ENCODE measurements at places on chromosomes 5 and 9. TPM values are rescaled to one million over a fixed set of nuclear protein-coding genes. Genes with fewer than 3 reads are reported as not detected.

- peak; percentile 69 for DNase-seq
Observed at GRCh38 chr9:87343816-87344430, 153.7 kb upstream of the DAPK1 start.

GRCh38 chr5:113897748-113898147 is 384.3 kb downstream of the YTHDC2 start:
- no peak for DNase-seq

DNA sequence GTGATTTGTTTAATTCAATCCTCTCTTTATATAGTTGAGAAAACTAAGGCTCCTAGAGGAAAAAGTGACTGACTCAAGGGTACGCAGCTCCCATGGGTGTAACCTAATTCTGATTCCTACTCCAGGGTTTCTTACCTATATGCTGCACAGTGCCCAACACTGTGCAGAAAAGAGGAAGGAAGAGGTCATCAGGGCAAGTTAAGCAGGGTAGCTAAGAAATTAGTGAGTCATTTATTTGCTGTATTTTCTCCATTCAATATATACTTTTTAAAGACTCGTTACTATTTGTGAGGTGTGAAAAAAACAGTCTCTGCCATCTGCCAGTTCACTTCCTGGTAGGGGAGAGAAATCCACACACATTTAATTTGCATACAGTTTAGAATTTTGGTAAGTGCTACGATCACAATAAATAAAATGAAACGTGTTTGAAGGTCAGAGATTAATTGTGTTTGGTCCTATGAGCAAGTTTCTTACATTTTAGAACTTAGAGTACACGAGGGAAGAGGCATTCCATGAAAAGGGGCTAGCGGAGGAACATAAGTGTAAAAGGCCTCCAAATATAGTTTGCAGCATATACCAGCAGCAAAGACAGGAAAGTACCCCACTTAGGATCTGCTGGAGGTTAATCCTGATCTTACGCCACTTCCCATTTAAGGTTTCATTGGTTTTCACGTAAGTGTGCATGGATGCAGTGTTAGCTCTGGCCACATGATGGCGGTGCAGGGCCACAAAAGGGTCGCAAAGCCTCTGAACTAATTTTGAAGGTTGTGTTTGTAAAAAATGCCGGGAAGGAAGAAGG is 59.9 kb upstream of the TLR4 start:
- DNase-seq: peak; percentile 60

- peak; percentile 26 for DNase-seq
Observed at GRCh38 chr5:154249826-154250225, 59.3 kb downstream of the GALNT10 start.

DNA sequence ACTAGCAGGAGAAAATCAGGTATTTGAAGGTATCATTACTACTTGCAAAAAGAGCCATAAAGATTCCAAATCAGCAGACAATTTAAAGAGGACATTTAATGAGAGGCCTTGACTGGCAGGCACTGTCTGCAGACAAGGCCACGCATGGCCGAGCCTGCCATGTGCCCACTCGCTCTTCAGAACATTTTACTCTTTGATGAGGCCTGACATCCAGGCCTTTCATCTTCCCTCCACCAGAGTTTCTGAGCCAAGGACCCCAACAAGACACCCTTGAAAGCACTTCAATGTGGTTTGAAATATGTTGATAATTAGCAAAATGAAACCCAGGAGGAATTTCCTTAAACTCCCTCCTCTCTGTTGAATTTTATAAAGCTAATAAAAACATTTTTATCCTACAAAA is 16.4 kb downstream of the AK8 start:
- no peak for DNase-seq

- no peak for DNase-seq
Observed at GRCh38 chr5:53930457-53930856, 370.0 kb downstream of the NDUFS4 start.

GRCh38 chr5:124761010-124761409 is 14.6 kb upstream of the ZNF608 start:
- DNase-seq: no peak

DNA sequence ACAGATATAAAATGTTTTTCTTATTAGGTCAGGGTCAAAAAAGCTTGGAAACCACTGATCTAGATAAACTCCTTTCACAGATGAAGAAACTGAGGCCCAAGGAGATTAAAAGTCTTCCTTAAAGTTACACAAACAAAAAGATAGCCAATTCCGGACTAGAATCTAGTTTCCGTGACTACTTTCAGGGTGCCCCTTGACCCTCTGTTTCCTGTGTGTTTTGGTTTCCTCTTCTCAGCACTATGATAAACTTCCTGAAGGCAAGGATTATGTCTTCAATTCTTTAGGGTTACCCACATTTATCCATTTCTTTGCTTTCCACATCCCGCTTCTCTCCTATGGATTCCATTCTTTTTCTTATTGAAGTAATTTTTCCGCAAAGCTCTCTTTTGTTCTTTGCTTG is 83.1 kb downstream of the ADAMTS12 start:
- DNase-seq: no peak

- DNase-seq: no peak
Observed at GRCh38 chr5:56856541-56857178, 41.3 kb downstream of the MAP3K1 start.

GRCh38 chr5:68771221-68771620 is 322.6 kb upstream of the SLC30A5 start:
- DNase-seq: no peak

DNA sequence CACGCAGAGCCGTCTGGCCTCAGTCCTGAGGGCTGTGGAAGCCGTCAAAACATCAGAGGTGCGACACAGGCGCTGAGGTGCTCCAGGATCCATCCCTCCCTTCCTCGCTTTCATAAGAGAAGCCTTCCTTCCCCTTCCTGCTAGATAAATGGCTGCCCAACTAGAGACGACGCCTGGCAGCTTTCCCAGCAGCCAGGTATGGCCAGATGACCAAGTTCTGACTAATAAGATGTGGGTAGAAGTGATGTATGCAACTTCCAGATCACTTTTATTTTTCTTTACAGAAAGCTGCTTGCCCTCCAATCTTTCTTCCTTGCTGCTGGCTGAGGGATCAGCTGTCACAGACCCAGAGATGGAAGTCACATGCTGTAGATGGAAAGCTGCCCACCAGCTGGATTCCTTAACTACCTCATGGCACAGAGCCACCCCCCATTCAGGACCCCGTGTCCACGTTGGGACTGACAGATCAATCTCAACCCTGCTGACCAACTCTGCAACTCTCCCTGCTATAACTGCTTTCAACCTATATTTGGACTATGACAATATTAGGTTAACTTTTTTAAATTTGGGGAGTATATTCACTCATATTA is 8.8 kb downstream of the MAPK9 start:
- DNase-seq: no peak

- no peak for DNase-seq
Observed at GRCh38 chr5:59599729-59600128, 293.8 kb downstream of the PDE4D start.

- peak; percentile 87 for DNase-seq
Observed at GRCh38 chr9:17005056-17005823, 129.6 kb upstream of the CNTLN start.

GRCh38 chr9:20988671-20989315 is 42.6 kb downstream of the HACD4 start:
- peak; percentile 3 for DNase-seq

- no peak for DNase-seq
Observed at GRCh38 chr9:83656032-83656680, 33.2 kb downstream of the IDNK start.

DNA sequence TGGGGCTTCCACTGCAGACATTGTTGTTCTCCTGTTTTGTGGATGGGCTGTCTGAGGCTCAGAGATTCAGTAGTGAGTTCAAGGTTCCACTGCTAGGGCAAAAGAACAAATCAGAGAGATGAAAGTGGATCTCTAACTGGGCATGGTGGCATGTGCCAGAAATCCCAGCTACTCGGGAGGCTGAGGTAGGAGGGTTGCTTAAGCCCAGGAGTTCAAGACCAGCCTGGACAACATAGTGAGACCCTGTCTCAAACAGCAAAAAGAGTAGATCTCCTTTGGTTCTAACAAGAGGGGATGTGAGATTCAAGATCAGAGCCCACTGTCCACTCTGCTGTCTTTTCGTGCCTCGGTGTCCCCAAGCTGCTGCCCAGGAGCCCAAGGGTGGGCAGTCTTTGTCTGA is 11.8 kb upstream of the NDST1 start:
- DNase-seq: no peak

GRCh38 chr9:101582553-101582952 is 12.2 kb downstream of the PPP3R2 start:
- peak; percentile 10 for DNase-seq

GRCh38 chr5:177368869-177369644 is 11.3 kb downstream of the RGS14 start:
- no peak for DNase-seq

DNA sequence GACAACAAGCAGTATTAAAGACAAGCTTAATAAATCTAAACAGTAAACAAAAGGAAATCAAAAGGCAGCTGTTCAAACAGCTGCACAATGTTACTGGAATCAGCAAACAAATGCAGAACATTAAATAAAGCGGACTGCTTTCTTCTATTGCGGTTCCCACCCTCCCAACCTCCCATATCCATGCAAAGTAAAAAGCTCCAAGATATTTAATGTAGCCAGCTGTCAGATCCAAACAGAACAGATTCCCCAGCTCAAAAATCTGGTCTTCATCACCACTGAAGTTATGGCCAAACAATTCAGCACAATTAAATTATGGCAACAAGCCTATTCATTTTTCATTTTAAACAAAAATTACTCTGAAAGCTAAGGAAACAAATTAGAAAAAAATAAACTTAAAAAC is 75.9 kb downstream of the SLC38A9 start:
- DNase-seq: no peak

DNA sequence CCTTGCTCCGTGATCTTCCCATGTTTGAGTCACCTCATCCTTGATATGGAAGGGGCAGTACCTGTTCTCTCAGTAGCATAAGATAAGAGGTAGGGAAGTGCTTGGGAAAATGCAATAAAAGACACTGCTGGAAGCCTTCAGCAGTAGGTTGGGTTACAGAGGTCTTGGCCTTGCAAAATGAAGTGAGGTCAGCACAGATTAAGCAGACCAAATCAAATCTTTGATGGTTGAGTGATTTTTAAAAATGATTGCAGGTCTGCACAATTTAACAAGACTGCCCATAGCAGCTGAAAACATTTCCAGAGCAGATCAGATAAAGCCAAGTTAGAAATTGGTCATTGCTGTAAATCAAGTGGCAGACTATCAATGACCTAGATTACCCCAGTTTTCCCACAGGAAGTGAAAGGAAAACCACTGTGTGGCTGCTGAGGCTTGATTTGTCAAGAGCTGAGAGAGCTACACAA is 32.9 kb downstream of the PALM2AKAP2 start:
- DNase-seq: peak; percentile 62

DNA sequence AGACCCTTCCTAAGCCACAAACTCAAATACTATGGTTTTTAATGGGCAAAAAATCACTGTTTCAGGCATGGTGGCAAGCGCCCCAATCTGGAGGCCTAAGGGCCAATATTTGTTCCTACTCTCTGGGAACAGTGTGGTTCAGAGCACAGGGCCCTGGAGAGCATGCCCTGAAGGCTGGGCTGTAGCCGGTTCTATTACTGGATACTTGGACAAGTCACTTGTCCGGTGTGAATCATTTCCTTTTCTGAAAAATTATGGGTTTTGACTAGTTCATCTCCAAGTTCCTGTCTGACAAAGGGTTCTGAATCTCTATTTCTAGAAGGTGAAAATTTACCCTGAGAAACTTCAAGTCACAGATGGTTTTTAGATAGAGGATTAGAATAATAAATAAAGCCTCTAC is 75.0 kb downstream of the OTULIN start:
- DNase-seq: no peak

GRCh38 chr9:75039801-75040200 is 11.7 kb upstream of the CARNMT1 start:
- DNase-seq: no peak

GRCh38 chr9:3040761-3041160 is 196.9 kb upstream of the PUM3 start:
- no peak for DNase-seq

DNA sequence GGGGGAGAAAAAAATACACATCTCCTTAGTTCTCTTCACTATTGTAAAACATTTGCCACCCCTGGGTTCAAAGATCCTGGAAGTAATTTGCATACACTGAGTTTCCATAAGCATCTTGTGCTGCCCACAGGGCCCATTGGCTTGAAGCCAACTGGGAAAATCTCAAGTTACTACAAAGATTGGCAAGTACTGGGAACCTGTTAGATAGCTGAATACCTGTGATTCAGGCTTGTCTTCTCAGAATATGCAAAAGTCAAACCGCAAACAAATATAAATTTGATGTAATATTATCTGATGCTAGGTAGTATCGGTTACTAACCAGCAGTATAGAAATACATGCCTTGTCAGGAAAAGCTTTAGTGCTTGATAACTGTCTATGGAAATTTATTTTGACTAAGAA is 156.9 kb upstream of the FST start:
- peak; percentile 44 for DNase-seq

DNA sequence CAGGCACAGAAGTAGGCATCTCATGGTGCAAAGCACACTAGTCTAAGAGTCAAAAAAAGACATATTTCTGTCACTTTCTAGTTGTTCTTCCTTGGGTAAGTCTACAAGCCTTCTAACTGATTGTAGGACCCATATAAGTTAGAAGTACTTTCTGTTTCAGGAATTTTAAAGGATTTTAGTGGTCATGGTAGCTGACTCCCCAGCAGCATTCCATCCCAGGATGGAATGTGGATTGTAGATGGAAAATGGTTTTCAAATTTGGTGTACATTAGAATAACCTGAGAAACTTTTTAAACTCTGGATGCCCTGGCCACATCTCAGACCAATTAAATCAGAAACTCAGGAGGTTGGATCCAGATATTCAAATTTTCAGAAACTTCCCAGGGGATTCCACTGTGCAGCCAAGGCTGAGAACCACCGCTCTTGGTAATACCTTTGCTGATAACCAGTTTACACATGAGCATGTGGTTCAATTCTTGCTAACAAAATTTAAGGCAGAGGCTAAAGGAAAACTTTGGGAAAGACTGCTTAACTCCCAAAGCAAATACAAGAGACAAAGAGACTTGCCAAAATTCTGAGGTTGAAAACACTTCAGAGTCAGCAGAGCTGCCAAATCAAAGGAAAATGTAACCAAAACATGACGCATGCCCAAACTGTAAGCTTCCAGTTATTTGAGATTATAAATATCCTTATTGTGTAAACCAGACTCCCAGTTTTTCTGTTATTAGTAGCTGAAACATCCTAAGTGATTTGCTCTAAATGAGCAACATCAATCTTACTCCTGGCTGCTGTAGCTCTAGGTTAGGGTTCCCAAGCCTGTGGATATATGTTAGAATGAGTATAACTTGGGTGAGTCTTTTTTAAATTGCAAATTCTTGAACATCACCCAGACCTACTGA is 145.4 kb upstream of the MTAP start:
- no peak for DNase-seq

GRCh38 chr9:79215821-79216220 is 355.9 kb upstream of the TLE4 start:
- no peak for DNase-seq

- DNase-seq: no peak
Observed at GRCh38 chr5:156909180-156909579, 53.8 kb downstream of the TIMD4 start.

- peak; percentile 55 for DNase-seq
Observed at GRCh38 chr5:61277190-61277589, 54.9 kb upstream of the ZSWIM6 start.

MYMK gene
- total RNA-seq: not detected

PPP3R2 gene
- not detected for total RNA-seq

PHYHD1 gene
- 71.2 TPM for total RNA-seq

SHOC1 gene
- 0.30 TPM for total RNA-seq

OR1J1 gene
- not detected for total RNA-seq

IRX2 gene
- total RNA-seq: 6.1 TPM

OMD gene
- not detected for total RNA-seq

ABO gene
- 4.5 TPM for total RNA-seq

TMEM38B gene
- total RNA-seq: 12.6 TPM

ADAMTS16 gene
- total RNA-seq: 1.3 TPM

OTP gene
- not detected for total RNA-seq

PCA3 gene
- 0.05 TPM for total RNA-seq

CNTNAP3 gene
- total RNA-seq: 2.2 TPM
